ENCODE measurements at places on chromosomes 7 and 10.
A peak's percentile ranks its signal among the peaks of the same experiment; 100 is the strongest.

GRCh38 chr7:85230623-85231022 is 43.8 kb upstream of the SEMA3D start:
- H3K4me3 ChIP-seq, result no peak overlapping the region
- no peak for DNase-seq
- H3K4me1 ChIP-seq, result no peaks in the 10 kb centered on the region
- no peak overlapping the region for H3K27ac ChIP-seq

GRCh38 chr7:23294549-23295400 is 4.4 kb upstream of the MALSU1 start:
- no peaks in the 10 kb centered on the region for H3K27me3 ChIP-seq
- no peaks in the 10 kb centered on the region for H3K36me3 ChIP-seq
- no peak overlapping the region for H3K4me3 ChIP-seq
- peaks cover 3% of the 10 kb centered on the region for H3K4me1 ChIP-seq
- DNase-seq, result no peak

GRCh38 chr7:95715274-95715673 is 57.1 kb upstream of the DYNC1I1 start:
- H3K4me3 ChIP-seq, result no peak overlapping the region
- no peaks in the 10 kb centered on the region for H3K27me3 ChIP-seq
- no peaks in the 10 kb centered on the region for H3K36me3 ChIP-seq
- no peaks in the 10 kb centered on the region for H3K4me1 ChIP-seq

- DNase-seq, result no peak
- no peak overlapping the region for H3K27ac ChIP-seq
- no peaks in the 10 kb centered on the region for H3K36me3 ChIP-seq
- H3K4me3 ChIP-seq, result no peak overlapping the region
- H3K4me1 ChIP-seq, result no peaks in the 10 kb centered on the region
Observed at GRCh38 chr7:64640504-64640903, 25.4 kb upstream of the ZNF107 start.

DNA sequence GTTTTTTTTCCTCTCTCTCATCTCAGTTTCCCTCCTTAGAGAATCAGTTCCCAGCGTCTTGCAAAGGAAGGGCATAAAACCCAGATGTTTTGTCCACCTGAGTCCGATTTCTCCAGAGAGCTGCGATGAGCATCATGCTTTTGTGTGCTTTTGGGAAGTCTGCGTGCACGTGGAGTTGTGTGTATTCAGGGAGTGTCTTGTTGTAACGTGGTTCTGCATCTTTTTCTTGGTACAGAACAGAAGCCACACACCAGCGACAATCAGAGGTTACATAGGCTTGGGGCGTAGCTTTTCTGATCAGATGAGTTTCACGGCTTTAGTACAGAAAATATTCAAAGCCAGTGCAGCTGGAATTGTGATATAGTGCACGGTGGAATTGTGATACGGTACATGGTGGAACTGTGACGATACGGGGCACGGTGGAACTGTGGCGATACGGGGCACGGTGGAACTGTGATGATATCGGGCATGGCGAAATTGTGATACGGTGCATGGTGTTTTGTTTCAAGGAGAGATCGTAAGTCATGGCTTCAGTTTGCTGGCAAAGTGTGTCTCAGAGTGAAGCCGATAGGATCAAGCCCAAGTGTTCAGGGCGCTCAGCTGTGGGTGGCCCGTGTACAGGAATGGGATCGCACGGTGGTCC is 32.8 kb downstream of the FOXK1 start:
- no peaks in the 10 kb centered on the region for H3K4me1 ChIP-seq
- H3K27ac ChIP-seq, result no peak overlapping the region
- no peaks in the 10 kb centered on the region for H3K27me3 ChIP-seq
- peaks cover 3% of the 10 kb centered on the region for H3K36me3 ChIP-seq
- H3K4me3 ChIP-seq, result no peak overlapping the region

DNA sequence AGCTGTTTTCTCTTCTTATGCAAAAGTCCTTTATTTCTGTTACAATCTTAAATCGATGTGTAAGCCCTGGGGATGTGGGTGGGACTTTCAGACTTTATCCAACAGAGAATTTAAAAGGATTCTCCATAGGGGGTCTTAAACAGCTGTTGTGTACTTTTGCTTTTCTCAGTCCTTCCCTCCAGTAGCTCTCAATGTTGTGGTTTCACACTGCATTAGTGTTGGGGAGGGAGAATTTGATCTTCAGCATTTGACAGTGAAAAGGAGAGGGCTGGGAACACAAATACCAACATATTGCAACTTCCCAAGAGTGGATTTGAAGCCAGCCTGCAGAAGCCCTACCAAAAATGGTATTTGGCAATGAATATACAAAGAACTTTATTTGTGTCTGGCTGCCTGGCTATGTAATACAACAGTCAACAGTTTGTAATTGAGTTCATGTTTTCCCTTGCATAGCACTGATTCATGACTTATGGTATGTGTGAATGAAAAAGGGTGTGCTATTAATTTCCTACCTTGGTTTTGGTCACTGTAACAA is 80.1 kb upstream of the CAPZA2 start:
- no peak overlapping the region for H3K27ac ChIP-seq
- H3K27me3 ChIP-seq, result no peaks in the 10 kb centered on the region
- H3K4me3 ChIP-seq, result no peak overlapping the region

- no peak overlapping the region for H3K4me3 ChIP-seq
- no peak overlapping the region for H3K27ac ChIP-seq
- DNase-seq, result no peak
- no peaks in the 10 kb centered on the region for H3K27me3 ChIP-seq
Observed at GRCh38 chr10:60856405-60856804, 78.1 kb downstream of the CDK1 start.

- no peaks in the 10 kb centered on the region for H3K36me3 ChIP-seq
- H3K4me3 ChIP-seq, result no peak overlapping the region
- no peak overlapping the region for H3K27ac ChIP-seq
- no peak for DNase-seq
Observed at GRCh38 chr10:44865289-44865671, 45.9 kb upstream of the TMEM72 start.

- peak; percentile 83 for DNase-seq
- H3K27ac ChIP-seq, result no peak overlapping the region
- H3K4me3 ChIP-seq, result peak overlapping the region; percentile 74
Observed at GRCh38 chr10:22321924-22322640, 1.2 kb downstream of the BMI1 start.

DNA sequence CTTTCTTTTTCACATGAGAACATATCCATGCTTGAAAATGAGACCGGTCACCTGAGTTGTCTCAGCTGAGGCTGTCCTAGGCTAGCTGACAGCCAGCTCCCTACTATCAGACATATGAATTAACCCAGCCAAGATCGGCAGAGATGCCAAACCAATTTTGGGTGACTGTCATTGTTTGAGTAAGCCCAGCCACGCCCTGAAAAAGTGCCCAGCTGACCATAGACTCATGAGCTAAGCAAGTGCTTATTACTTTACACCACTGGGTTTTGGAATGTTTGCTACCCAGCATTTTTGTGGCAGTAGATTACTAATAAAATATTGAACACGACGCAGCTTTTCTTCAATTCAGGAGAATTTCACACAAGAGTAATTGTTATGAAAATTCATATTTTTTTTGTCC is 265.2 kb upstream of the LYZL1 start:
- no peaks in the 10 kb centered on the region for H3K27me3 ChIP-seq
- no peaks in the 10 kb centered on the region for H3K4me1 ChIP-seq
- no peak for DNase-seq
- no peaks in the 10 kb centered on the region for H3K36me3 ChIP-seq
- no peak overlapping the region for H3K27ac ChIP-seq

Measured in kidney (tissue), 22 donors.